Spinal cord (tissue), 10 donors: ENCODE measurements at places on chromosomes 2 and 18.

GRCh38 chr2:195337597-195337996, 319.4 kb upstream of the SLC39A10 start:
- no peaks in the 10 kb centered on the region for H3K36me3 ChIP-seq
- H3K27ac ChIP-seq = no peak overlapping the region
- no peak overlapping the region for H3K4me3 ChIP-seq
- H3K4me1 ChIP-seq = no peaks in the 10 kb centered on the region

DNA sequence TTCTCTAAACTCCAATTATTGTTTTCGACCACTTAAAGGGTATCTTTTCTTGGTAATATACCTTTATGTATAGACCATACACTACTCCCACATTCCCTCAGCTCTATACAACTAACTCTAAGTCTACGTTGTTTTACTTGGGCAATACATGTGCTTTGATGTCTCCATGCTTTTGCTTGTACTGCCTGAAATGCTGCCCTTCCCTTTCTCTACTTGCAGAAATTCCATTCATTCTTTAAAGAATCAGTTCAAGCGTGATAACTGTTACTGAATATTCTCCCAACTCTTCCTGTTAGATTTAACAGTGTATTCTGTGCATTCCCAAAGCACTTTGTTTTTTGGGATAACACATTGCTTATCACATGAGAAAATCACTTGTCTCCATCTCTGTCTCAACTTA, 157.0 kb upstream of the AQP4 start:
- no peak overlapping the region for H3K27ac ChIP-seq
- H3K4me3 ChIP-seq = no peak overlapping the region
- H3K36me3 ChIP-seq = no peaks in the 10 kb centered on the region
- H3K4me1 ChIP-seq = no peaks in the 10 kb centered on the region
- DNase-seq = no peak

DNA sequence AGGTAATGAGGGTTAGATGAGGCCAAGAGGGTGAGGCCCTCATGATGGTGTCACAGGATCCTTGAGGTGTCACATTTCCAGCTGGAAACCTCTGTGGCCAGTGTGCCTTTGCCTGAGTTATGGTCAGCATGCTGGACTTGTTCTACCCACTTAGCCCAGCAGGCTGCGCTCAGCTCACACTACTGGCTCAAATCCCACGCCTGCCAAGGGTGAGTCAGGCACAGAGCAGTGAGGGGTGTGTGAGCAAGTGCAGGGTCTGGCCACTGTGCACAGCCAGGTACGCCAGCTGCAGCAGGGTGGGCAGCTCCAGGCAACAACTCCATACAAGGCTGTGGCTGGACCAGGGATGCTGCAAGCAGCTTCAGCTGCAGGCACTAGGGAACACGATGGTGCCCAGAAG, 616.6 kb upstream of the FSHR start:
- no peaks in the 10 kb centered on the region for H3K27me3 ChIP-seq
- no peaks in the 10 kb centered on the region for H3K36me3 ChIP-seq
- DNase-seq = no peak
- H3K27ac ChIP-seq = no peak overlapping the region
- H3K4me3 ChIP-seq = no peak overlapping the region

- DNase-seq = no peak
- no peak overlapping the region for H3K4me3 ChIP-seq
Observed at GRCh38 chr18:30093376-30093775, 949.2 kb downstream of the DSC3 start.

GRCh38 chr2:9311488-9311887, 104.9 kb downstream of the ASAP2 start:
- no peak overlapping the region for H3K27ac ChIP-seq

DNA sequence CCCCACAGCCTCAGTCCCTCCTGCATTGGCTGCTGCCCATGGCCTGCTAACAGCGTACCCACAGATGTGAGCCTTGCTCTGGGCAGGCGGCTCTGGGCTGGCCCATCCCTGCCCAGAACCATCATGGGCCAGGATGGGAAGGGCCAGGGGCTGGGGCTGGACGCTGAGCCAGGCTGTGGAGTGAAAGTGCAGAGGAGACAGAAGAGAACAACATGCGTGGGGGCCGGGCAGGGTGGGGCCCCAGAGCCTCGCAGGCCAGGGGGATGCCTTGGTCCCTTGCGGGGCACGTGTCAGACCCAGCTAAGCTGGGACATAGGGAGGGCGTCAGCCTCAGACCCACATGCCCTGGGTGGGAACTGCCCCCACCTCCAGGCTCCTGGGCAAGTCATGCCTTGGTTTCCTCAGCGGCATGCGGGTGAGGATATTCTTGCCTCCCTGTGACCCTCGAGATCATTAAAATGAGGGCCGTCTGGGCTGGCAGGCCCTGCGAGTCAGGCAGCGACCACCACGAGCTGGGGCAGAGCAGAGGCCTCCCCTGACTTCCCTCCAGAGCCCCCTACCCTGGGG, 27.3 kb downstream of the GPC1 start:
- H3K36me3 ChIP-seq = peaks cover 100% of the 10 kb centered on the region
- peaks cover 54% of the 10 kb centered on the region for H3K4me1 ChIP-seq
- H3K4me3 ChIP-seq = no peak overlapping the region

- no peak overlapping the region for H3K27ac ChIP-seq
- H3K27me3 ChIP-seq = no peaks in the 10 kb centered on the region
- H3K4me1 ChIP-seq = no peaks in the 10 kb centered on the region
- H3K36me3 ChIP-seq = no peaks in the 10 kb centered on the region
Observed at GRCh38 chr2:65666156-65666725, 233.8 kb upstream of the SPRED2 start.

DNA sequence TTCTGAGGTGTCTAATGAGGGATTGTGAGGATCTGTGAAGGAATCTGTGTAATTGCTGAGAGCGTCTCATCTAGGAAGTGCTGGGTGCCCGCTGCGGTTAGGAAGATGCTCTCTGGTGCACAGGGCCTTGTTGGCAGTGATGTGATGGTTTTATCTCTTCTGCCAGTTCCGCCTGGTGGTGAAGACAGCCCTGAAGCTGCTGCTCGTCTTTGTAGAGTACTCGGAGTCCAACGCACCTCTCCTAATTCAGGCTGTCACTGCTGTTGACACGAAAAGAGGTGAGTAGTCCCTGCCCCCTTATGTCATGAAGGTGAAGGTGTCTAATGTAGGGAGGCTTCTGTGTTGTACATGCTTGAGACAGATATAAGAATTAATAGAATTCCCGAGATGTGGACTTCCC, 234.2 kb downstream of the TPGS2 start:
- H3K4me3 ChIP-seq = no peak overlapping the region
- H3K27me3 ChIP-seq = no peaks in the 10 kb centered on the region
- H3K36me3 ChIP-seq = peaks cover 6% of the 10 kb centered on the region
- peaks cover under 1% of the 10 kb centered on the region for H3K4me1 ChIP-seq
- DNase-seq = no peak

GRCh38 chr2:232351686-232352510, 26.7 kb upstream of the ALPP start:
- H3K27me3 ChIP-seq = peaks cover 44% of the 10 kb centered on the region
- no peaks in the 10 kb centered on the region for H3K36me3 ChIP-seq
- peaks cover 18% of the 10 kb centered on the region for H3K4me1 ChIP-seq
- H3K27ac ChIP-seq = no peak overlapping the region
- H3K4me3 ChIP-seq = no peak overlapping the region
- no peak for DNase-seq

GRCh38 chr2:215668378-215668775, 232.5 kb upstream of the FN1 start:
- H3K4me3 ChIP-seq = no peak overlapping the region
- peak; percentile 74 for DNase-seq
- H3K4me1 ChIP-seq = no peaks in the 10 kb centered on the region
- no peaks in the 10 kb centered on the region for H3K36me3 ChIP-seq
- H3K27ac ChIP-seq = no peak overlapping the region

- DNase-seq = peak; percentile 64
- no peaks in the 10 kb centered on the region for H3K36me3 ChIP-seq
- peaks cover 12% of the 10 kb centered on the region for H3K4me1 ChIP-seq
- H3K27ac ChIP-seq = peak overlapping the region; percentile 92
- H3K27me3 ChIP-seq = peaks cover 2% of the 10 kb centered on the region
Observed at GRCh38 chr2:176553685-176554100, 284.5 kb downstream of the MTX2 start.

GRCh38 chr2:151543876-151544275, 134.2 kb downstream of the RIF1 start:
- H3K4me3 ChIP-seq = no peak overlapping the region
- H3K36me3 ChIP-seq = no peaks in the 10 kb centered on the region
- no peak overlapping the region for H3K27ac ChIP-seq
- DNase-seq = no peak

GRCh38 chr2:179336782-179337534, 72.3 kb upstream of the SESTD1 start:
- H3K4me1 ChIP-seq = no peaks in the 10 kb centered on the region
- H3K27me3 ChIP-seq = no peaks in the 10 kb centered on the region
- no peak overlapping the region for H3K27ac ChIP-seq
- H3K36me3 ChIP-seq = no peaks in the 10 kb centered on the region

DNA sequence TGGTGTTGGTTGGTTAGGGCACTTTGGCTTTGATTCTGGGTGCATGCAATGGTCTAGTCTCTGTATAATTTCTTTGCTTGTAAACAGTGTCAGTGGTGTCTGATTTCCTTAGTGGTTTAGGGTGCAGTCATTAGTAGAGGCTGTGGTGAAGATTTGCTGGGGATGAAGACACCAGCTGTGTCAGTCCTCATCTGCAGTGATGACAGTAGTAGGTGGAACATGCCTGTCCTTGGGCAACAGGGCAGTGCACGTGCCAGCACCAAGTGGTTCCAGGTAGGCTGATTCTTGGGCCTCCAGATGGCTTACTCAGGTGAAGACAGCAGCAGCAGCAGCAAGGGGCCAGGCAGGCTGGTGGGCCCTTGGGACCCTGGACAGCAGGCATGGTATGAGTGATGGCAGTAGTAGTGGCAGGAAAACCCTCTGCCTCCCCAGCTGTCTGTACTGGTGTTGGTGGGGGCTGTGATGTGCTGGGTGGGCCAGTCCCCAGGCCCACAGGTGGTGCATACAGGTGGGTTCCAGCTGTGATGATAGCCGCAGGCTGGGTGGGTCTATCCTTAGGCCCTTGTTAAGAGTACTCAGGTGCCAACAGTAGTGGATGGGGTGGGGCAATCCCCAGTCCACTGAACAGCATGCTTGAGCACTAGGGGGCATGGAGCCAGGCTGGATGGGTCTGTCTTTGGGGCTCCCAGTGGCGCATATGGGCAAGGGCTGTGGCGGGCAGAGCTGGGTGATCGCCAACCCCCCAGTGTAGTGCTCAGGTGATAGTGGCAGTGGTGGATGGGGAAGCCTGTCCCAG, 140.7 kb upstream of the THUMPD2 start:
- H3K4me1 ChIP-seq = no peaks in the 10 kb centered on the region
- DNase-seq = no peak
- no peaks in the 10 kb centered on the region for H3K27me3 ChIP-seq

DNA sequence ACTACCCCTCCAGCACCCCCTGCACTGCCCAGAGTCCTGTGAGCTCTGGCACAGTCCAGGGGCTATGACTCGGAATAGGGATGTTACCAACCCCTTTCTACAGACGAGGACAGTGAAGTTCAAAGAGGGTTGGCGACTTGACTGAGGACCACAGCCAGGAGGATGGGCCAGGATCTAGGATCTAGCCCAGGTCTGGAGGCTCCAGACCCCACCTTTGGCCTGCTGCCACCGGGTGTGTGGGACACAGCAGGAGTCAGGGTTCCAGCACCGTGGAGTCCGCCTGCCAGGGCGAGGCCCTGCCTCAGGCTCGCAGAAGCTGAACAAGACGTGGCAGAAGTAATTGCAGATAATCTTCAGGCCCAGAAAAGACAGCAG, 37.9 kb upstream of the GPC1 start:
- no peak overlapping the region for H3K4me3 ChIP-seq
- H3K4me1 ChIP-seq = peaks cover 17% of the 10 kb centered on the region
- no peak for DNase-seq
- no peak overlapping the region for H3K27ac ChIP-seq

DNA sequence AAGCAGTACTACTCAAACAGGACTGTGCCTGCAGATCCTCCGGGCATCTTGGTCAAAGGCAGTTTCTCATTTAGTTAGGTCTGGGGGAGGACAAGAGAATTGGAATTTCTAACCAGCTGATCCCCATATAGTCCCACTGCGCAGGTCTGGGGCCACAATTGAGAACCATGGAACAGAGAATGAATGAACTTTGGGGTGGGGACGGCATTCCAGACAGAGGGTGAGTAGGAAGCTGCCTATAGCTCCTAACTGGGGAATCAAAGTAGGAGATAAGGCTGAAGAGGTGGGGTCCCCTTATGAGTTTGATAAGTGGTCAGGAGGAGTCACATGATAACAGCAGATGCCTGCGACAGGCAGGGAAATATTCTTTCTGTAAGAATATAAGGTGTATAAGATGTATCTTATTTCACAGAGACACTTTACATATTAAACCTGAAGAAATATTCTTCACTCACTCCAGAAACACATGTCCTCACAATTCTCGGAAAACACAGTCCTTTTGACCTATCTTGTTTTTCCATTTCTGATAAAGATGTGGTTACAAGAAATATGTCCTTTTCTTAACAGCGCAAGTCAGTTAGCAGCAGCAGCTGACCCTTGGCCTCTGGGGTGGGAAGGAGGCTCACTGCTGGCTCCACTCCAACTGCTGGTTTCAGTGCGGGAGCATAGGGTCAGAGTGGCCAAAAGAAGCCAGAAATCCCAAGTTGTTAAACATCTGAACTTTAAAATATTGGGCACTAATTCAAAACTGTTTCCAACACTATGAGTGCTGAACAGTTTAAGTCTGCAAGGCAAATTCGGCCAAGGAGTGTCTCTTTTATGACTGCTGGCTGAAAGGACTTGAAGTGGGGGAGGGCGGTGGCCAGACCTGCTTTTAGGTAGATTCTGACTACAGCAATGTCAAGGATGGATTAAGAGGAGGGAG, 12.6 kb upstream of the TMEM214 start:
- H3K36me3 ChIP-seq = peaks cover 26% of the 10 kb centered on the region
- no peak overlapping the region for H3K4me3 ChIP-seq
- H3K4me1 ChIP-seq = peaks cover 12% of the 10 kb centered on the region
- H3K27ac ChIP-seq = no peak overlapping the region
- no peak for DNase-seq

DNA sequence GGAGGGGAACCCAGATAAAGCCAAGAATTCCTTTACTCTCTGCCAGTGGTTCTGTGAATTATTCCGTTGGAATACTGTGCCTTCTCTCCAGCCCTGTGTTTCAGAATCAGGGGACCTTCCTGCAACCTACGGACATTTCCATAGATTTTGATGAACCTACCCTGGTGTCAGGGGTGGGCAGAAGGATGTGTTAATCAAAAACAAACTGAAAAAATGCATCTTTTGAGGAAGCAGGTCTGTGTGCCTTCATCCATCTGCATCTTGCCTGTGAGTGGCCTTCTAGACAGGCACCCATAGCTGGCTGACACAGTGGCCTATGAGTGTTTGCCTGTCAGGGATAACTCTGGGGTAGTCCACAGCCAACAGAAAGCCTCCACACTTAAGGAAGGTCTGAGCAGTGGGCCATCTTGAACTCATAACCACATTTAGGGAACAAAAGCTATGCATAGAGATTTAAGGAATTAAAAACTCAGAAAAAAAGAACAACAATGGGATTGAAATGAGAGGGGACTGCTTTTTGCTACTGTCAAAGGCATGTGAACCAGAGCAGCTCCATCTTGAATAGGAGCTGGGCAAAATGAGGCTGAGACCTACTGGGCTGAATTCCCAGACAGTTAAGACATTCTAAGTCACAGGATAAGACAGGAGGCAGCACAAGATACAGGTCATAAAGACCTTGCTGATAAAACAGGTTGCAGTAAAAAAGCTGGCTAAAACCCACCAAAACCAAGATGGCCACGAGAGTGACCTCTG, 45.9 kb upstream of the ITGA6 start:
- peaks cover 7% of the 10 kb centered on the region for H3K4me1 ChIP-seq
- no peaks in the 10 kb centered on the region for H3K27me3 ChIP-seq
- peak overlapping the region; percentile 36 for H3K27ac ChIP-seq
- DNase-seq = no peak
- H3K4me3 ChIP-seq = no peak overlapping the region
- H3K36me3 ChIP-seq = no peaks in the 10 kb centered on the region
